Naive thymus-derived CD8-positive, alpha-beta T cell (primary cell): ENCODE measurements at places on chromosomes 13 and 19.

DNA sequence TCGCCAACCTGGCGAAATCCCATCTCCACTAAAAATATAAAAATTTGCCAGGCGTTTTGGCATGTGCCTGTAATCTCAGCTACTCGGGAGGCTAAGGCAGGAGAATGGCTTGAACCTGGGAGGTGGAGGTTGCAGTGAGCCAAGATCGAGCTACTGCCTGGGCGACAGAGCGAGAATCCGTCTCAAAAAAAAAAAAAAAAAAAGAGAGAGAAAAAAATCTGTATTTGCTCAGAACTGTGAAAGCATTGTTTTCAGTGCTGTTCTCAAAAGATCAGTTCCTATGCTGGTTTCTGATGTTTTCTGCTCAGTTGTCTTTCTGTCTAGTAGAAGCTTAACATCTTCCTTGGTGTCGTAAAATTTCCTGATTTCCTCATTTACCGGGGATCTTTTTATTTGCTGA is 2.5 kb downstream of the SF3A2 start:
- peak; percentile 24 for DNase-seq

GRCh38 chr13:30802953-30803478 is 67.7 kb downstream of the ALOX5AP start:
- DNase-seq = peak; percentile 77

DNA sequence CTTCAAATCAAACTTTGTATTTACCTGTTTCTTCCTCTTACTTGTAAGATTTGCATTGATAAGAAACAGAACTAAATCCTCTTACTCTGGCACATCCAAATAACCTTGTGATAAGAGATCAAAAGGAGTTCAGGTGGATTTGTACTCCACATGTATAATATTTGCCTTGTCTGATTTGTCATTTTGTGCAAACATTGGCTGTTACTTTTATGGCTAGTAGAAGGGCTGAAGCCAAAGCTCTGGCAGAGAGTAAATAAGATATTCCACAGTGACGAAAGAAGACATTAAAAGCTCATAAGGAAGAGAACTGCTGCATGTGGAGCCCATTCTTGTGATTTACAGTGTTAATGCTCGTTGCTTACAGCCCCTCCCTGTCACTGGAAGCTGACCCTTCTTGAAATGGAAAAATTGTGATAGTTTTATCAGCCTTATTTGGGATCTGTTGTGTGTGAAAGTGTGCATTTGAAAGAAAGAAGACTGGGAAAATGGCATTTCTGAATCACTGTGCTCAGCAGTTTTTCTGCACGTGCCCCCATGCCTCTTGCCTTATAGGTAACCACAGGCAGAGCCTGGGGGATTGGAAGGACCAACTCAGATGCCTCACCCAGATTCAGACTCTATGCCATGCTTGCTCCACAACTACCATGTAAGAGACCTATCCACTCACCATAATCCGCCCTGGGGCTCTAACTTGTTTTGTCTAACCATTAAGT is 68.2 kb downstream of the OXGR1 start:
- DNase-seq = no peak

DNA sequence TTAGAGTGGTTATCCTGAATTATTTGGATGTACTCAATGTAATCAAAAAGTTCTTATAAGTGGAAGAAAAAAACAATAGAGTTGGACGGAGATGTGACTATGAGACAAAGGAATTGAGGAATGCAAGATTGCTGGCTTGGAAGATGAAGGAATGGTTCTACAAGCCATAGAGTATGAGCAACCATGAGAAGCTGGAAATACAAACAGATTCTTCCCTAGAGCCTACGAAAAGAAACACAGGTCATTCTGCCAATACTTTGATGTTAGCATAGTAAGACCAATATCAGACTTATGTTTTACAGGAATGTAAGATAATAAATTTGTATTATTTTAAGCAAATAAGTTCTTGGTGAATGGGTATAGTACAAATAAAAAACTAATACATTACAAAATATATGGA is 249.2 kb downstream of the DIAPH3 start:
- no peak for DNase-seq

DNA sequence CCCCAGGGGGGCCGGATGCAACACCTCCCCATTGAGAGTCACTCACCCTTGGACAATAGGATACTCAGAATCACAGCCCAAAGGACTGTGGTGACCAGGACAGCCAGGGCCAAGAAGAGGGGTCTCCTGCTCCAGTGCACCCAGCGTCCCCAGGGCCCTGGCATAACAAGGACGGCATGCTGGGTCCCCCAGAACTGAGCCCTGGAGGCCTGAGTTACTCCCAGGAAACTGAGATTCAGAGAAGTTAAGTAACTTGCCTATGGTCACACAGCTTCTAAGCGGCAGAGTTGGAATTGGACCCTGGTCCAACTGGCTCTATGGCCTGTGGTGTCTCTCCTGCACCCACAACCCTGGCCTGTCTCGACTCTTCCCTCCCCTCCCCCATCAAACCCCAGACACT is 295 bp downstream of the CLEC4G start:
- no peak for DNase-seq

GRCh38 chr19:2381148-2381820 is 21.2 kb downstream of the TMPRSS9 start:
- no peak for DNase-seq
